Endothelial cell (in vitro differentiated cells): ENCODE measurements at places on chromosomes 12 and 14. TPM values are rescaled to one million over a fixed set of nuclear protein-coding genes. Genes with fewer than 3 reads are reported as not detected.

GRCh38 chr12:546920-547845 is 87.4 kb downstream of the B4GALNT3 start:
- peak overlapping the region; percentile 36 for H3K27ac ChIP-seq
- H3K4me1 ChIP-seq: peaks cover 25% of the 10 kb centered on the region
- peak; percentile 87 for DNase-seq
- H3K27me3 ChIP-seq: peaks cover 14% of the 10 kb centered on the region
- peaks cover 12% of the 10 kb centered on the region for H3K36me3 ChIP-seq

DNA sequence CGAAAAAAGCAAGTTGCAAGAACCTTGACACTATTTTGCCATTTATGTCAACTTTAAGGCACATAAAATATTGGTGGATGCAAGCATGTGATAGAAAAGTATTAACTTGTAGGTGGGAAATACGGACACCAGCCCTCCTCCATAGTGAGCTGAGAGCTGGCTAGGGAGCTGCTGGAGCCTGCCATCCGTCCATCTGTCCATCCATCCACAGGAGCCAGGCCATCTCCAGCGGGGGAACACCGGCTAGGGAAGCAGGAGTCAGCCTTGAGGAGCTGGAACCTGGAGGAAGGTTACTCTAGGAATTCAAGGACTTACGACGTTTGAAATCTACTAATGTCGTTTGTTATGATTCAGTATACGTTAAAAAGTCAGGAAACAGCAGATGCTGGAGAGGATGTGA is 120.7 kb upstream of the C14orf180 start:
- no peak overlapping the region for H3K4me3 ChIP-seq
- peaks cover 4% of the 10 kb centered on the region for H3K4me1 ChIP-seq
- no peak overlapping the region for H3K27ac ChIP-seq
- no peaks in the 10 kb centered on the region for H3K36me3 ChIP-seq

DNA sequence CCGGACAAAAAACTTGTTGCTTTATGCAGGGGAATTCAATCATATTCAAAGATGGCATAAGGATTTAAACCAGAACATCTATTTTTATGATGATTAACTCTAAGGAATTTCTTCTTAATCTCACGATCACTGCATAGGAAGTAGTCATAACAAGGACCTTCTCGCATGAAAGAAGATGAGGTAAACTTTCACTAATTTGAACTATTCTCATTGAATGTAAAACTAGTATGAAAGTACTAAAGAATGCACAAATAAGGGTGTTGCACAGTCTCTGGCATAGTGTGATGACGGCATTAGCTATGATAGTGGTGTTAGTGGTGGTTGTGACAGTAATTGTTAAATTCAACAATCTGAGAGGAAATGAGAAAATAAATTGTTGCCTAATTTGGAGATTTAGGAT is 280.0 kb downstream of the SLC6A15 start:
- no peak for DNase-seq
- no peak overlapping the region for H3K4me3 ChIP-seq
- H3K4me1 ChIP-seq: no peaks in the 10 kb centered on the region
- no peak overlapping the region for H3K27ac ChIP-seq
- peaks cover 1% of the 10 kb centered on the region for H3K27me3 ChIP-seq
- no peaks in the 10 kb centered on the region for H3K36me3 ChIP-seq

GRCh38 chr12:118356809-118357256 is 15.9 kb downstream of the TAOK3 start:
- DNase-seq: no peak
- no peaks in the 10 kb centered on the region for H3K36me3 ChIP-seq
- H3K27ac ChIP-seq: no peak overlapping the region
- peaks cover 20% of the 10 kb centered on the region for H3K4me1 ChIP-seq
- H3K4me3 ChIP-seq: no peak overlapping the region

DNA sequence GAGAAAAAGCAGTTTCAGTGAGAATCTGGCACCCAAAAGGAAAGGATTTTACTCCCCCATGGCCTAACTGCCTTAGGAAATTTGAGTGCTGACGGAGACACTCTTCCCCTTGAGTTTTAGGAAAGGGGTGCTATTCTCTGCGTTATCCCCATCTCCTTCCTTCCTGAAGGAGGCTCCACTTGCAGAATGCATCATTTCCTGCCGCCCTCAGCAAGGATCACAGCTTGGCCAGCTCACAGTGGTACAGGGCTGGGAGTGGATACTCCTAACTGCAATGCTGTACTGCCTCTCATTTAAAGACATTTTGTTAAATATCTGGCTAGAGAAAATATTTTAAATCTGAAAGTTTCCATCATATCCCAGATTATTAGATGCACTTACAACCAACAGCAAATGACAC is 33.0 kb downstream of the RDH12 start:
- peaks cover 16% of the 10 kb centered on the region for H3K4me1 ChIP-seq
- no peak for DNase-seq
- no peak overlapping the region for H3K4me3 ChIP-seq
- H3K27ac ChIP-seq: no peak overlapping the region

DNA sequence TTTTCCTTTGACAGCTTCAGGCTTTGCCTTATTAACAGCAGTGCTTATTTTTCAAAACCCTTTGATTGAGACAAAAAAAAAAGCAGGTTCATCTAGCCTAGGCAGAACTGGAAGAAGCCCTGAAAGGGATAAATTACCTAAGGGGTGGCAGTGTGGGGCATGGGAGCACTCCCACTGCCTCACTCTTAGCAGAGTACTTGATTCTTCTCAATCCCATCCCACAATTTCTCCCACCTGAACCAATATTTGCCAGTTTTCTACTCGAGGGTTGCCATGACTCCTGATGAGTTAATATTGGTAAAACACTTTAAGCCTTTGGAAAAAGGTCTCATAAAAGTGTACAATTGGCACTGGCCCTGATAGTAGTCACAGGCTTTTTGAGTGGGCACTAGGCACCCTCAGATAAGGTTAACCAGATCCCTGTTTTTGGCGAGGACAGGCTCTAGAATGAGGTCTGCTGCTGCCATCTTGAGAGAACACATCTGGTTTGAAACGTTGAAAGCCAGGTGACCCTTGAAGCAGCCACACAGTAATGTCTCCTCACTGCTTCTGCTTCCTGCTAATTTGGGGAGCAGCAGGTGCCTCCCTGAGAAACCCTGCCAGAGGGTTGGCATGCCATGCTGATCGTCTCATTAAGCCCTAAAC is 320.0 kb downstream of the RAD51B start:
- peaks cover 17% of the 10 kb centered on the region for H3K4me1 ChIP-seq
- no peaks in the 10 kb centered on the region for H3K27me3 ChIP-seq
- DNase-seq: no peak
- no peak overlapping the region for H3K4me3 ChIP-seq
- H3K27ac ChIP-seq: no peak overlapping the region

GRCh38 chr14:99659333-99659741 is 14.4 kb downstream of the HHIPL1 start:
- peaks cover 29% of the 10 kb centered on the region for H3K27me3 ChIP-seq
- no peak overlapping the region for H3K4me3 ChIP-seq
- peaks cover 11% of the 10 kb centered on the region for H3K4me1 ChIP-seq
- peak; percentile 47 for DNase-seq
- peaks cover 13% of the 10 kb centered on the region for H3K36me3 ChIP-seq
- no peak overlapping the region for H3K27ac ChIP-seq

DNA sequence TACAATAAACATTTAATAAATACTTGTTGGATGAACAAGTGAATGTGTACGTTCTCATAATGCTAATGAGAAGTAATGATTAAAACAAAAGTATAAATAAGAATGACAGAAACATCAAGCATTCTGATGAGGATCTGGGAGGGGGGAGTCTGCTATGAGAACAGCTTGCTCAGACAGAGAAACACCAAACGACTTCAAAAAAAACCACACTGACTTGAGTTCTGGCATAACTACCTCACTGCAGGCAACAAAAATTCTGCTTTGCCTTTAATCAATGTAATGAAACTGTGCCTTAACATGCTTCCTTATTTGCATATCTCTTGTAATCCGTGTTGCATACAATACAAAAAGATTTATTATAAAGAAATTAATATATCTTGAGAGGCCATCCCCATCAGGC is 295.3 kb upstream of the GARIN6 start:
- H3K27ac ChIP-seq: no peak overlapping the region
- no peak overlapping the region for H3K4me3 ChIP-seq
- no peaks in the 10 kb centered on the region for H3K4me1 ChIP-seq
- H3K36me3 ChIP-seq: no peaks in the 10 kb centered on the region

KRT74 gene
- total RNA-seq: not detected

SLC39A5 gene
- not detected for total RNA-seq

AHSA1 gene
- total RNA-seq: 74.7 TPM
